Islet precursor cell (in vitro differentiated cells): ENCODE measurements at places on chromosomes 5 and 9.

- DNase-seq, result no peak
Observed at GRCh38 chr9:125789196-125789595, 42.0 kb downstream of the PBX3 start.

- DNase-seq, result no peak
Observed at GRCh38 chr9:33614001-33614687, 90.1 kb downstream of the ANKRD18B start.

DNA sequence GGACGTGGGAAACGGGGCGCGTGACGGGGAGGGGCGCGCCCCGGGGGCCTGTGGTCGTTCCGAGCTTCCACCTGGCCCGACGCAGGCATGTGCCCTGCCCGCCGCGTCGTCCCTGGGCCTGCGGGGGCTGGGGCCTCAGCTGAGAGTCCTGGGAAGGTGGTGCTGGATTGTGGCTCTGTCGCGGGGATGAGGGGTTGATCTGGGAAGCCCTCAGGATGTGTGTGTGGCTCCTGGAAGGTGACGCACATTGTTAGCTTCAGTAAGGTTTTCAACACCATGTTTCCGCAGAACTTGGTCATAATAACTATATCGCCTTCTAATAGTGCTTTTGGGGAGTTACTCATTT, 589.1 kb downstream of the MTRR start:
- DNase-seq, result no peak

- DNase-seq, result no peak
Observed at GRCh38 chr9:16031486-16031885, 478.6 kb downstream of the CCDC171 start.

DNA sequence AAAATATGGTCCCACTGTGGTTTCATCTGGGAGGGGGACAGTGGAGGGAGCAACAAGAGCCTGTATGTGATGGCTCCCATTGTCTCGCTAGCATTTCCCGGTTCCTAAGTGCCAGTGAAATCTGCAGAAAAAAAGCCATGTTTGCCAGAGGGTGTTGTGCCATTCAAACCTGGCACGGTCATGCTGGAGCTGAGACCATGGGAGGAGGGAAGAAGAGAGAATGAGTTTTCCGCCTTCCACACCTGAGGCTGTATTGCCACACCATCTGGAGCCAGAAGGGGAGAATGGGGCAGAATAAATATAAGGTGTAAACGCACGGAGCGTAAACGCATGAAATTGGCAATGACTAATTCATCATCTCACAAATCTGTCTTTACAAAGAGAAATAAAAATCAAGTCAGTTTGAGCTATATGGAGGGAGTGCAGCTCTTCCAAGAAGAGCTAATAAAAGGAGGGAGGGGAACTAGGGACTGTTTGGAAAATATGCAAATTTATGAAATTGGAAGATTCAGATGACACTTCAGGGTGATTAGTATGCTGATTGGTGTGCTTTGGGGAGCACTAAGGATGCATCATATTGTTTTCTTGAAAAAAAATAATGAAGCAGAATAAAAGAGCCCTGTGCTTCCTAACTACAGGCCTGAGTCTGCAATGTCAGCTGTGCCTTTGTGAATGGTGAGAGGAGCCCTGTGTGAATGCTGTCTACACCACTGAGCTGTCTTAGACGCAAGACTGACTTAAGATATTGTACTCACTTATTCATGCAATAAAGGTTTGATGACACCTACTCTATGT, 237.9 kb downstream of the NSG2 start:
- peak; percentile 14 for DNase-seq

DNA sequence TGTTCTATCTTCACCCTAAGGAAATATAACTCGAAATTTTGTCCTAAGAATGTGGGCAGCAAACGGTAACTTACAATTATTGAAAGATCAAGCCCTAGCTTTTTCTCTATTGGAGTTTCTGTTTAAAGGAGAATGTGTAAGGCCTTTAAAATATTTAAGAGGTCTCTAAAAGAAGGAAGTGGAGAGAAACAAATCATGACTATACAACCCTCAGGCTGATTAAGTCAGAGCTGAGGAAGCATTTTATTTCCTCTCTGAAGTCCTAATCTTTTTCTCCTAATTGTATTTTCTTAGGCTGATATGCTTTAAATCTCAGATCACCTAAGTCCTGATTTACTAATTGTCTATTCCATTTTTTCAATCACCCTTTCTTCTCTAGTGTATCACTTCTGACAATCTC, 1708.8 kb upstream of the C9orf72 start:
- no peak for DNase-seq

DNA sequence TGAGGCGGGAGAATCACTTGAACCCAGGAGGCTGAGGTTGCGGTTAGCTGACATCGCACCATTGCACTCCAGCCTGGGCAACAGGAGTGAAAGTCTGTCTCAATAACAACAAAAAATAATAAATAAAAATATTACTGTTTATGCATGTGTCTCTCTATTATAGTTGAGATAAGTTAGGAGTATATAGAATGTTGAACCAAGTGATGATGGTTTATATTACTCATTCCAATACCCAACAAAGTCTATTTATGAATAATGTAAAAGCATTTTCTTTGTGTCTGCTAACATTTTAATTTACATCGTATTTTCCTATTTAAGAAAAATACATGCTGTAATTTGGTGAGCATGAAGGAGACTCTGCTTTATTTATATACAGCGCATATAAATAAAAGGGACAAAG, 35.8 kb downstream of the CREBRF start:
- no peak for DNase-seq

- no peak for DNase-seq
Observed at GRCh38 chr5:126605525-126605924, 4.8 kb downstream of the PHAX start.

DNA sequence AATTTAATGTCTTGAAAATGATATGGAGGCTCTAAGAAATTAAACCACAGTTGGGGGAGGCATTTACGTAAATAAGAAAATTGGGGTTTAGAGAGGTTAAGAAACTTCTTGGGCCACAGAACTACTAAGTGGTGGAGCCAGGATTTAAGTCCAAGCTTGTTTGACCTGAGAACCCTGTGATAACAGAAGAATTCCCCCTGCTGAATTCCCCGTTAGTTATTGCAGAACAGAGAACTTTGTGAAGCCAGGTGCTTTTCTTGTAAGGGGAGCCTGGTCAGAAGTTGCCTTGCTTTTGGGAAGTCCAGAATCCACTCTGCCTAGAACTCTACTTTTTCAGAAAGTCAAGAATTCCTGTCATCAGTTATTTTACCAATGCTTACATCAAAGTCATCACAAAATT, 309.3 kb upstream of the SEMA6A start:
- DNase-seq, result no peak

DNA sequence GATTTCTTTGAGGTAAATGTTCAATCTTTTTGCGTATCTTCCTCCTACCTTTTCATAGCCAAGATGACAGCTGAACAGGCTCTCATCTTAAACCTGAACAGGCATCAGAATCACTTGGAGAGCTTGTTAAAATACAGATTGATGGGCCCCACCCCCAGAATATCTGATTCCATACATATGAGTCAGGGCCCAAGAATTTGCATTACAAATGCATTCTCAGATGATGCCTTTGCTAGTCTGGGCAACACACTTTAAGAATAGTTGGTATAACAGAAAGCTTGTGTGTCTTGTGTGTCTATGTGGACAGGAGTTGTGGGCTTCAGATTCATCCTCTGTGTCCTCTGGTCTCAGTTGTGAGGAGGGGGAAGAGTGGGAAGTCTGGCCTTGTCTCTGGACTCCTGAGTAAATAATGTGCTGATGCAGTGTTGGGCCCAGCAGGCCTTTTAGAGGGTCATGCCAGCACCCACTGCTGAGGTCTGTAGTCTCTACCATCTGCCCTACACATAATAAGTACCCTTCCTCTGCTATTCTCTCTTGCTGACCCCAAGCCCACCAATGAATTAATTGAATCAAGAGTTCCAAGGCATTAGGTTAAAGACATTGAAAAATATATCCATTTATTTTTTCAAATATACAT, 43.1 kb downstream of the PTCD2 start:
- DNase-seq, result peak; percentile 74

- DNase-seq, result no peak
Observed at GRCh38 chr5:19605846-19606407, 382.1 kb downstream of the CDH18 start.

DNA sequence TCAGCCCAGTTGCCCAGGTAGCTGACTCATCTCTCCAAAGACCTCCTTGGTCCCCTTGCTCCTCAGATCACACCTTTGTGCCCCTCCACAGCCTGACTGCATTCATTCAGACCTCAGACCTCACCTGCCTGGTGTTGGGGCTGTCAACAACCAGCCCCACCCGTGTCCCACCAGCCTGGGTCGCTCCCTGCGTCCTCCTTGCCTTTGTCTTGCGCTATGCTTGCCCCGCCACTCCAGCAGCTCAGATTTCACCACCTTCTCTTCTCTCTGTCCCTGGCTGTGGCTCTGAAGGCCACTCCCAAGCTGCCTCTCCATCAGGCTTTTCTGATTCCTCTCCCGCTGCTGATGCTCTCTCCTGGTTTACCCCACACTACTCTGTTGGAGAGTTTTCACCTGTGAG, 103.5 kb downstream of the MVB12B start:
- DNase-seq, result peak; percentile 39

GRCh38 chr9:78014776-78015175, 16.8 kb downstream of the GNAQ start:
- DNase-seq, result no peak

GRCh38 chr5:150341331-150341730, 16.2 kb upstream of the TCOF1 start:
- no peak for DNase-seq

DNA sequence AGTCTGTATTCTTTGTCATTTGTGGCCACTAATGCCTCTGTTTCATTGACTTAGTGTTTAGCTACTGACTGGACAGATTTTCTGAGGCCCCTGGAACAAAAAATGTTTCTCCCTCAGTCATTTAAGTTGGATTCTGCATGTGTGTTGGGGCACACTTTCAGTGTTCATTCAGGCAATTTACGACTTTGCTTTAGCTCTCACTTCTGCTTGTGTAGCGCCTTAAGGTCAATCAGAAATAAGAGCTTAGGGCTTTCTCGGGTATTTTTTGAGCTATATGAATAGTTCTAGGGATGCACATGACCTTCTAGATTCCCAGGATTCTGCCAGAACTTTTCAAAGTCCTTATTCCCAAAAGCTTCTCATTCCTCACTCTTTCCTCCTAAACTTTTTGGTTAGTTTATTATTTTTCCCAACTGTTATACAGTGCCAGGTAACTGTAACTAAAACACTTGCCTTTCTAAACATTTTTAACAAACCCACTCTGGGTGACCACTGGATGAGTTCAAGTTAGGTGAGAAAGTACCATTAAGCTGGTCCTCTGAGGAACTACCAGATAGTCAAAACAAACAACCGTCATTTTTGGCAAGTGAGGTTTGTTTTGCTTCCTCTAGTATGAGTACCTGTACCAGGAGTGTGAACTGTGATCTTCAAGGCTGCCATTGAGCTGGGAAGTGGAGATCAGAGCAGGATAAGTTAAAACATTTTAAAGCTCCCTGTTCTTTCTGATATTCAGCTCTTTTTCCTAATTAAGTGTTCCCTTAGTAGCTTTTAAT, 571.3 kb upstream of the TLE4 start:
- no peak for DNase-seq

GRCh38 chr9:132589148-132590036, 7.0 kb downstream of the BARHL1 start:
- DNase-seq, result no peak

DNA sequence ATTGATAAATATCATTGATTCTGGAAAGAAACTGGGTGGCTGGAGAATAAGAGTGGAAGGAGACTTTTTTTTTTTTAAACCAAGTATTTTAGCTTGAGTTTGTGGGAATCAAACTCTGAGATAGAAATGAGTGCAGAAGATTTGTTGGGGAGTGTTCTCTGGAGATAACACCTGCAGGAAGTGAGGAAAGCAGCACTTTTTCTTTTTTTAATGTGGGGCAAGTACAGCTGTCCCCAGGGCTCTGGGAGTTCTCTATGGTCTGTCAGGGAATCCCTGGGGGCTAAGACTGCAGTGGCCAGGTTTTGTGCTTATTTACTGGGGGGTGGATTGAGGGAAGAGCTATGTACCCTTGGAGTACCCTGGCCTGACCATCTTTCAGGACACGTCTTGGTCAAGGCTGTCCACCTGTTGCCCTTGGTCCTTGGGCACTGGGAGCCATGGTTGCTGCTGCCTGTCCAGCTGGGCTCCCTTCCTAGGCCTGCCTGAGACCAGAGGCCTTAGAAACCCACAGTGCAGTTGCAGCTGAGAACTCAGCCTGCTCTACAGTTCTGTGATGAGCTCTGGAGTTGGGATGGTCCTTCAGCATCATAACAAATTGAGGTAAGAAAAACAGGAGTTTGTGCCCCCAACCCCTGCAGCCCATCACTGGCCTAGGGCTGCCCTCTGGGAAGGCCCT, 85.8 kb downstream of the PHAX start:
- DNase-seq, result no peak

DNA sequence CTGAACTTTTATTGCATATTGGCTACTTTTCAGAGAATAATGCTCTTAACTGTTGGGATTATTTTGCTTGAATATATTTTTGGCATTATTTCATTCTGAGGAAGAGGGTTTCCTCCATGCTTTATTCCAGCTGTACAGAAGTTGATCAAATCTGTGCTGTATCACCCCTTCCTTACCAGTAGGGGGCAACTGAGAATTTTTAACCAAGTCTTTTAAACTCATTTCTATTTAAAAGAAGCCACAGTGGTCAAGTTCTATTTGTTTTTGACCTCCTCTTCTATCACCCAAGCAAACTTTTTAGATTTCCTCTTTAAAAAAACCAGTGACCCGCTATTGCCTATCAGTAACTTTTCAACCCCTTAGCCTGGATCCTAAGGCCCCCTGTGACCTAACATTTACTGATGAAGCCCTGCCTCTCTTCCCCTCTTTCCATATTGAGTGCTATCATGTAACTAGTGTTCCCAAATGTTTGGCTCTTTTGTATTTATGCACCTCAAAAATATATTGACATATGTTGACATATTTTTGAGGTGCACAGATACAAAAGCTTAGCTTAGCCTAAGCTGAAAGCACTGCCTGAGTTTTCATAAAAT, 80.6 kb downstream of the FBXO4 start:
- no peak for DNase-seq

DNA sequence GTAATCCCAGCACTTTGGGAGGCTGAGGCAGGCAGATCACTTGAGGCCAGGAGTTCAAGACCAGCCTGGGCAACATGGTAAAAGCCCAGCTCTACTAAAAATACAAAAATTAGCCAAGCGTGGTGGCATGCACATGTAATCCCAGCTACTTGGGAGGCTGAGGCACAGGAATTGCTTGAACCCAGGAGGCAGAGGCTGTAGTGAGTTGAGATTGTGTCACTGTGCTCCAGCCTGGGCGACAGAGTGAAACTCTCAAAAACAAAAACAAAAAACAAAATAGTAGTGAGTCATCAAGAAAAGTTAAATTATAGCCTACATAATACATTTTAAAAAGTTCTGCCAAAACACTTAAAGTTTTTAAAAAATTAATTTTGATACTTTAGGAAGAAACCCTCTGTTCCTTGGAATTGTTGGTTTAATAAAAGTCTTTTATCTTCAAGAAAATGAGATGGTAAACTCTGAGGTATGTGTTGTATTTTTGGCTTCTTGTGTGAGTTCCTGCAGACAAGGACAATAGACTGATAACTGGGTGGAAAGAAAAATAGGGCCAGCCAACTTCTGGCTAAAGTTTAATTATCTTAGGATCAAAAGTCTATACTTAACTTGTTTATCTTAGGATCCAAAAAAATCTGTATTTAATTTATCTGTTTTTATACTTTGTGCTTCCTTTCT, 9.3 kb downstream of the RUSC2 start:
- DNase-seq, result no peak

GRCh38 chr9:86352440-86353077, 1.7 kb downstream of the TUT7 start:
- no peak for DNase-seq
